ENCODE measurements at places on chromosomes 16 and 17.

DNA sequence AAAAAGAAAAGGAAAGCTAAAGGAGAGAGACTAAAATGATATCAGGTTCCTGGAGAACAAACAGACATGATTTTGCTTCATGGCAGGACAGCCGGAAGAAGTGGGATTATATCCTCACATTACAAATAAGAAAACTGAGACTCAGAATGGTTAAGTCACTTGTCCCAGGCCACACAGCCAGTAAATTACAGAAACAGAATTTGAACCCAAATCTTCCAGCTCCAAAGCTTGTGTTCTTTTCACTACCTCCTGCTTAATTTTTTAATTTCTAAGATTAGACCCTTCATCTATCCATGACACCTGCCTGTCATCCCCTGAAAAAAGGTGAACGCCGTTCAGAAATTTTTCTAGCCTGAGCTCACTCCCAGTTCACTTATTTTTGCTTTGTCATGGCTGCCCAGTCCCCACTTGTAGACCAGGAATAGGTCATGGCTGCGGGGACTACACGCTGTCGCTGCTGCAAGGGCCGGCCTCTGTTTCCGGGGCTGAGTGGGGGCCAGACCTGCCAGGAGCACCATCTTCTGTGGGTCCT lies 36.1 kb downstream of the MAPT start:
- no peak for DNase-seq

DNA sequence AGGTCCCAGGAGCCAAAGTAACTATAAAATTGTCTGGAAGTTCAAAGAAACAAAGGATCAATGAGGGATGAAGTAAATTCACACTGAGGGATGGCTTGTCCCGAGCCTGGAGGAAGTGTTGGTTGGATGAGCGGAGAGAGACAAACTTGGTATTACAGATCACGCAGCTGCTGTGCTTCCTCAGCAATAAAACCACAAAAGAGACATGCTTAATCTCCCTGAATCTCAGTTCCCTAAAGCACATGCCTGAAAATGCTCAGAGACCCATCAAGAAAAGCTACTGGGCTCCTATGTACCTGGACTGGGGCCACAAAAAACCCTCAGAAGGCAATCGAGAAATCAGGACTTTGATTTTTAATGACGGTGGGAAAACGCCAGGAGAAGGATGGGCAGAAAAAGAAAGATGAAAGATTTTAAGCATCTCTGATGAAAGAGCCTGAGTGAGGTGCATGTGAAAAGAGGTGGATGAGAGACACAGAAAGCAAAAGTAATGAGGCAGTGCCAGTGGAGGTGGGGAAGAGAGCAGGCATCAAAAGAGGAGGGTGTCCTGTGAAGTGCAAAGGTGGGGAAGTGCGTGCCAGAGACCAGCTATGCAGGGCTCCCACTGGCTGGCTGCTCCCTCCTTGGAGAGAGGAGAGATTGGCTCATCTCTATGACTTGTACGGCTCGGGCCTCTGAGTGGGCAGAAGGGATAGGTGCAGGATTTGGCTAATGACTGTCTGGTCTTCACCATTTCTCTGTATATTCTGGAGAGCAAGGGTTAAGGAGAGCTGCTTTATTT lies 143.7 kb downstream of the ABCC12 start:
- DNase-seq = no peak

DNA sequence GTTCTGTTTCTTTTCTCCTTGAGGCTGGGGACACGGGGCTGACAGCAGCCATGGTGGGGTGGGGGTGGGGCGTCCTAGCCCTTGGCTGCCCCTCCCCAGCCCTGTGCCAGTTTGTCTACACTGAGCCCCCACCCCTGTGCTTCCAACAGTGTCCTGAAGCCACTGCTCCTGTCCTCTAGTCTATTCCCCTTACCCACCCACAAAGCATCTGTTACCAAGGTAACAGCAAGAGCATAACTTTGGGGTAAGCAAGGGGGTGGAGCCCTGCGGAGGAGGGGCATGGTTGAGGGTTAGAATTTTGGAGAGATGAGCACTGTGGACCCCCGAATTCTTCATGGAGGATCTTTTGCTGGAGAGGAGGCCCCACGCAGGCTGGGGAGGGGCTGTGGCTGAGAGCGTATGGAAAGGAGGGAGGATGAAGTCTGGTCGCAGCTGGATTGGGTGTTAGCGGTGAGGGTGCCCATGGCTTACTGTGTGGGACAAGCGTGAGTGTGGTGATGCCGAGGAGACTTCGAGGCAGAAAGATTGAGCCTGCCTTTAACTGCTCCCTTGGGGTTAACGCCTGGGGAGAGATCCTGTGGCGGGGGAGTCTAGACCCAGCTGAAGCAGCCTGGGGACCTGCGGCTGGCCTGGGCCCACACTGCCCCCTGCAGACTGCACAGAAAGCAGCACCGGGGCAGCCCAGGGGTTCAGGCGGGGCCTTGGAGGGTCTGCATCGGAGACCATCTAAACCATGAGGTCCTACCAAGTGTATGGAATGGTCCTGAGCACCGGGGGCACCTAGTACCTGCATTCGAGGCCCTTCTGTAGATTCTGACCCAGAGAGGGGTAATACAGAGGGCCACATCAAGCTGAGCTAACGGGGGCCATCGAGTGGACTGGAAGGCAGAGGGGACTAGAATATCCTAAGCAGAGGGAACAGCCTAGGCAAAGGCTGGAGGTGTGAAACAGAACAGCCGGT lies 6.1 kb upstream of the STAC2 start:
- DNase-seq = no peak

GRCh38 chr17:69574257-69575197 lies 160.0 kb downstream of the MAP2K6 start:
- DNase-seq = no peak

DNA sequence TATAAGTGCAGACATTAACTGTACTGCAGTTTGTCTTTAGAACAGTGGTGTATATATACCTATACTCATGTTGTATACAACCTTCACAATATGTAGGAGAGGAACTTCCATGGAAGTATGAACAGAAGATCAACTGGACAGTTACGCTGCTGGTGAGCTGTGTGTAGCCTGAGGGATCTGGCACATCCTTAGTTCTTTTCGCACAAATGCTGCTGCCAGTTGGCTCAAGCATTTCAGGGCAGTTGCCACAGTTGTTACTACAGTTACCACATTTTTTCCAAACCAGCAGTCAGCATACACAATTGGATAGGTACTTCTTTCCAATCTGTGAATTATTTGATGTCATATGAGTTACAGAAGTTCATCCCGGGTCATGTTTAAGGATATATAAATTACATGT lies 539.6 kb upstream of the HSBP1 start:
- DNase-seq = no peak

DNA sequence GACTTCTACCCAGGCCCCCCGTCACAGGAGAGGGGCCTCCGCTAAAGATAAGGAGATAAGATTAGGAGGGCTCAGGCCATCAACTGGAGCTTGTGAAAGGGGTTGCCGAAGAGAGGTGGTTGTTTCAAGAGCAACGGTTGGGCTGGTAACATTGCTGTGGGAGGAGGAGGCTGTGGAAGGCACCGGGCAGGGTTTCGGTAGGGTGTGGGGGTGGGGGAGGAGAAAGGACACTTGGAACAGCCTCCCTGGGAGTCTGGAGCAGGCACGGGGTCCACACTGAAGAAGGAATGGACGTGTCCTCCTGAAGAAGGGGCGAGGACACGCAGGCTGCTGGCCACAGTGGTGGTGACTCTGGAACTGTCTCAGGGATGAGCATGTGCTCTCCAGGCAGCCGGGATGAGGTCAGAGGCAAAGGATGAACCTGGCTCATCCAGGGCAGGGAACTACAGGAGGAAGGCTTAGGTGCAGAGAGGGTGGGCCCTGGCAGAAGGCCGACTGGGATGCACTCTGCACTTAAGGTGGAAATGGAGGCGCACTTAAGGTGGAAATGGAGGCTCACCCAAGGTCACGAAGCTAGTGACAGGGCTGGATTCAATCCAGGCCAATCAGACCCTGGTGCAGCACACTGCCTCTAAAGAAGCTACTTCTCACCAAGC lies 1.2 kb upstream of the EPX start:
- peak; percentile 9 for DNase-seq

DNA sequence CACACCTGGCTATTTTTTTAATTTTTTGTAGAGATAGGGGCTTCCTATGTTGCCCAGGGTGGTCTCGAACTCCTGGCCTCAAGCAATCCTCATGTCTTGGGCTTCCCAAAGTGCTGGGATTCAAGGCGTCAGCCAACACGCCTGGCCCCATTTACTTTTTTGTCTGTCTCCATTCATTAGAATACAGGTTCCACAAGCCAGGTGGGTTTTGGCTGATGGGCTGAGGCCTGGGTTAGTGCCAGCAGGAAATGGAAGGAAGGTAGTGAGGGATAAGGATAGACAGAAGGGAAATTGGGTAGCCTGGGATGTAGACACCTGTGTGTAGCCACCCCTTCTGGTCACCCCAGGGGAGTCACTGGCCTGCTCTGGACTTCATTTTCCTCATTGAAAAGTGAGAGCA lies 4.4 kb upstream of the IL27 start:
- peak; percentile 85 for DNase-seq

- DNase-seq = no peak
These were observed 2.9 kb downstream of the NFAT5 start for GRCh38 chr16:69568676-69569075.

- no peak for DNase-seq
These were observed 610 bp downstream of the VPS4A start for GRCh38 chr16:69311533-69312387.

GRCh38 chr16:84443166-84443802 lies 61.2 kb downstream of the MEAK7 start:
- no peak for DNase-seq

GRCh38 chr17:79485991-79486390 lies 124.9 kb downstream of the RBFOX3 start:
- no peak for DNase-seq

DNA sequence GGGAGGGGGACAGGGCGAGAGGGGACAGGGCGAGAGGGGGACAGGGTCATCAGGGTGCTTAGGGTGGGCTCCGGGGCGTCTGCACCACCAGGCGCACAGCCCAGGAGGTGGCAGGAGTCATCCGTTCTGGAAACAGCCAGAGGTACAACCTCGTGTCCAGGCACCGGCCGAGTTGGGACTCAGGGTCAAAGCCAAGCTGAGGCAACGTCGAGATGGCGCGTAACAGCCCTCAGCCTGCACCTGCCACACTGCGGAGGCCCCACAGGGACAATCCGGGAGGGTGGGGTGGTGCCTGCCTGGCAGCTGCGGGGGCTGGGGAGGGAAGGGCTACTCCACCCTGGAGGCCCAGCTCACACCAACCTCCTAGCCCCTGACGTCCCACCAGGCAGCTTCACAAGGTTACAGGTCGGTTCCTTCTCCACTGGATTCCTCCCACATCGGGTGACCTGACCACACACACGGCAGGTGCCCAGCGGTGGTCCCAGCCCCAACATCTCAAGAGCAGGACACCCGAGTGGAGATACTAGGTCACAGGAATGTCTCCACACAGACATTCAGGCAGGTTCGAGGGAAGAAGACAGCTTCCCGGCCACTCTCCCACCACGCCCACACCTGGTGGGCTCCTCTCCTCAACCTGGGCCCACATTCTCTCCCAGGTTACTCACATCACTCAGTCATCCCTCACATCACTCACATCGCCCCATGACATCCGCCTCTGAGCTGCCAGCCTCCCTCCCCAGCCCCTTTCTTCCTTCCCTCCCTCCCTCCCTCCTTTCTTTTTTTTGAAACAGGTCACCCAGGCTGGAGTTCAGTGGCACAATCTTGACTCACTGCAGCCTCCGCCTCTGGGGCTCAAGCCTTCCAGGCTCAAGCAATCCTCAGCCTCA lies 47.3 kb downstream of the RPH3AL start:
- DNase-seq = peak; percentile 29

DNA sequence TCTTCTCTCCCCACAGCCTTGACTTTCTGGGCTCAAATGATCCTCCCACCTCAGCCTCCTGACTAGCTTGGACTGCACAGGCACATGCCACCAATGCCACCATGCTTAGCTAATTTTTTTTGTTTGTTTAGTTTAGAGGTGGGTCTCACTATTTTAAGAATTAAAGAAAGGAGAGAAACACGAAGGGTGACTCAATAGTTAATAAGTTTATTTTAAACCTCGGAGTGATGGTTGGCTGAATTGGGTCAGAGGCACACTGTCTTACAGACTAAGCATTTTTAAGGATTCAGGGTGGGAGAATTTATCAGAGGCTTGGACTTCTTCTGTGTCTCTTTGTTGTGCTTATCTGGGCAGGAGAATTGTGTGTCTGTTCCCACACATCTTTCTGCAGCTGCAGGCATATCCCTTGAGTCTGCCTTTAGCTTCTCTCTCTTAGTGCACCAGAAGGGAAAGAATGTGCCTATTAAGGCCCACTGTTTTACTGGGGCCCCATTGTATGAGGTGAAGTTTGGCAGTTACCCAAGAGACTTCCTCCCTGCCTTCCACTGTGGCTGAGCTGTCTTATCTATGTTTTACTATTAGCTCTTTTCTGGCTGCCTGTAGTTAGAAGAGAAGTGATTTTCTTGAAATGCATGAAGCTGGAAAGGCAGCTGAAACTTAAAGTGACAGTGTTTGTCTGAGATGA lies 2172.0 kb downstream of the TP53TG3F start:
- no peak for DNase-seq

DNA sequence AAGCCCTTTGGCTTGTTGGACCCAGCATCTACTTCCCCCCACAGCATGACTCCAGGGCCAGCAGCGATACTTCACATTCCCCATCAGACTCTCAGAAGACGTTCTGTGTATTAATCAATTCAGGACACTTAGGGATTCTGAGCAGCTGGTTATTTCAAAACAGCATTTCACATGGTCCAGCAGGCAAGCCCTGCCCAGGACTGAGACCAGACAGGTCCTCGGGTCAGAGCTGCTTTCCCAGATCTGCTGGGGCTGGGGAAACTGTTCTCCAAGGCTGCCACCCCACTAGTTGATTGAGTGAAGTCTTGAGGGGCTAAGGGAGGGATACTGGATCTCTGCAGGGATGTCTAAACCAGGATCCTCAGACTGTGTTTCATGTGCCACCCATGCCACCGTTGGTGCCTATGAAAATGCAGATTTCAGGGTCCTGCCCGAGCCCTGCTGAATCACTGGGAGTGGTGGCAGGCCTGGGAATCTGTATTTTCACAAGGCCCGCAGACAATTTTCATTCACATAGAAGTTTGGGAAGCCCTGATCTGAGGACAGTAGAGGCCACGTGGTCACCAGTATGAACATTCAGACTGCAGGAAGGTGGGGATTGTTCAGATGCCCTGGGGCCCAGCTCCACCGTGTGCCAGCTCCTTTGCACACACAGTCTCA lies 40.6 kb upstream of the CDH5 start:
- no peak for DNase-seq

- DNase-seq = no peak
These were observed 183.1 kb downstream of the SALL1 start for GRCh38 chr16:50967827-50968612.

GRCh38 chr16:52451971-52452421 lies 94.9 kb downstream of the TOX3 start:
- no peak for DNase-seq

GRCh38 chr17:35082073-35082657 lies 18.7 kb upstream of the RFFL start:
- no peak for DNase-seq
